ENCODE measurements at places on chromosomes 2 and 18. TPM values are rescaled to one million over a fixed set of nuclear protein-coding genes. Genes with fewer than 3 reads are reported as not detected.

ACMSD gene
- not detected for total RNA-seq

- DNase-seq = no peak
These were observed 74.1 kb downstream of the GALR1 start for GRCh38 chr18:77323640-77324299.

ACADL gene
- total RNA-seq = not detected

DNA sequence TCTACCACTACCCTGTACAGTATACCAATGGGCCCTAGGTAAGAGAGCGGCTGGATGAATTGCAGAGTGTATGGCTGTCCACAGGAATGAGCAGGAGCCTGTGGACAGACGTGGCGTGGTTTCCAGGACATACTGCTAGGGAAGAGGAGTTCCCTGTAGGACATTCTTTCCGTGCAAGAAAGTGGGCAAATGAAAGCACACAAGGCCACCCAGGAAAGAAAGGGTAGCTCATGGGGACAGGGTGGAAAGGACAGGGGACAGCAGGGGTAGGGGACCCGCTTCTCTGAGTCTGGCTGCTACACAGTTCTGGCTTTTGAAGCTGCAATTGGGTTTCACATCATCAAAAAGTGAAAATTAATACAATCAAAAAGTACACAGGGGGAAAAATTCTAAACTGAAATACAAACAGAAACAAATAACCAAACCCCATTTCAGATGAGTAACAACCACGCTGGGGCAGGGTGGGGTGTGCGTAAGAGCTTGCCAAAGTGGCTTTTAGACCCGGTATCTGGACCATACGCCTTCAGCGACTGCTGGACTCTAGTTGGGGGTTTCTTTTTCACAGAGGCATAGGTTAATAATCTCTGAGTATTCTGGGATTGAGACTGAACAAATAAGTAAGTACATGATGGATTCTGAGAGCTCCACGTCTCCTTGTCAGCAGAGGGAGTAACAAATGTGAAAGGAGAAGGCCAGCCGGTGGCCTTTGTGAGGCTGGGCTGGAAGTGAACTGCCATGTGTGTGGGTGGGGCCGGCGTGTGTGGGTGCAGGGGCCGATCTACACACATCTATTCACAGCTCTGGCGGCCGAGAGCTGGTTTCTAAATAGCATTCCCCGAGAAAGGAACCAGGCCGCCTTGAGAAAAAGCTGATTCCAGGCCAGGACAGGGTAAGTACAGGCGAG lies 84.0 kb downstream of the HDAC4 start:
- no peak for DNase-seq

NT5C1B gene
- not detected for total RNA-seq

INPP5D gene
- total RNA-seq = under 0.01 TPM

IGFBP5 gene
- 29.5 TPM for total RNA-seq

PROM2 gene
- total RNA-seq = 0.36 TPM

GRCh38 chr2:217218269-217219163 lies 358.7 kb upstream of the TNP1 start:
- DNase-seq = no peak

GRCh38 chr2:25989154-25989553 lies 6.9 kb upstream of the KIF3C start:
- no peak for DNase-seq

- peak; percentile 70 for DNase-seq
These were observed 97.1 kb downstream of the USP40 start for GRCh38 chr2:233469261-233470010.

- DNase-seq = no peak
These were observed 14.9 kb upstream of the KCNS3 start for GRCh38 chr2:17863539-17863938.

- DNase-seq = no peak
These were observed 173.7 kb downstream of the HNMT start for GRCh38 chr2:138137949-138138348.

INHBB gene
- under 0.01 TPM for total RNA-seq

TMEM247 gene
- not detected for total RNA-seq
